ENCODE measurements at places on chromosomes 16 and 17.

- DNase-seq: peak; percentile 19
Observed at GRCh38 chr17:15457723-15458094, 9.7 kb downstream of the CDRT4 start.

GRCh38 chr17:28879886-28880571, 17.5 kb downstream of the FLOT2 start:
- DNase-seq: no peak

GRCh38 chr16:83842291-83842690, 34.5 kb downstream of the HSBP1 start:
- no peak for DNase-seq

DNA sequence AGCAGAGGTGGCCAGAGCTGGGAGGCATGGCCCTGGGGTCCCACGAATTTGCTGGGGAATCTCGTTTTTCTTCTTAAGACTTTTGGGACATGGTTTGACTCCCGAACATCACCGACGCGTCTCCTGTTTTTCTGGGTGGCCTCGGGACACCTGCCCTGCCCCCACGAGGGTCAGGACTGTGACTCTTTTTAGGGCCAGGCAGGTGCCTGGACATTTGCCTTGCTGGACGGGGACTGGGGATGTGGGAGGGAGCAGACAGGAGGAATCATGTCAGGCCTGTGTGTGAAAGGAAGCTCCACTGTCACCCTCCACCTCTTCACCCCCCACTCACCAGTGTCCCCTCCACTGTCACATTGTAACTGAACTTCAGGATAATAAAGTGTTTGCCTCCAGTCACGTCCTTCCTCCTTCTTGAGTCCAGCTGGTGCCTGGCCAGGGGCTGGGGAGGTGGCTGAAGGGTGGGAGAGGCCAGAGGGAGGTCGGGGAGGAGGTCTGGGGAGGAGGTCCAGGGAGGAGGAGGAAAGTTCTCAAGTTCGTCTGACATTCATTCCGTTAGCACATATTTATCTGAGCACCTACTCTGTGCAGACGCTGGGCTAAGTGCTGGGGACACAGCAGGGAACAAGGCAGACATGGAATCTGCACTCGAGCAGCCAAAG, 2.3 kb downstream of the CSF3 start:
- DNase-seq: no peak

- no peak for DNase-seq
Observed at GRCh38 chr16:10859658-10860057, 17.3 kb upstream of the CIITA start.

DNA sequence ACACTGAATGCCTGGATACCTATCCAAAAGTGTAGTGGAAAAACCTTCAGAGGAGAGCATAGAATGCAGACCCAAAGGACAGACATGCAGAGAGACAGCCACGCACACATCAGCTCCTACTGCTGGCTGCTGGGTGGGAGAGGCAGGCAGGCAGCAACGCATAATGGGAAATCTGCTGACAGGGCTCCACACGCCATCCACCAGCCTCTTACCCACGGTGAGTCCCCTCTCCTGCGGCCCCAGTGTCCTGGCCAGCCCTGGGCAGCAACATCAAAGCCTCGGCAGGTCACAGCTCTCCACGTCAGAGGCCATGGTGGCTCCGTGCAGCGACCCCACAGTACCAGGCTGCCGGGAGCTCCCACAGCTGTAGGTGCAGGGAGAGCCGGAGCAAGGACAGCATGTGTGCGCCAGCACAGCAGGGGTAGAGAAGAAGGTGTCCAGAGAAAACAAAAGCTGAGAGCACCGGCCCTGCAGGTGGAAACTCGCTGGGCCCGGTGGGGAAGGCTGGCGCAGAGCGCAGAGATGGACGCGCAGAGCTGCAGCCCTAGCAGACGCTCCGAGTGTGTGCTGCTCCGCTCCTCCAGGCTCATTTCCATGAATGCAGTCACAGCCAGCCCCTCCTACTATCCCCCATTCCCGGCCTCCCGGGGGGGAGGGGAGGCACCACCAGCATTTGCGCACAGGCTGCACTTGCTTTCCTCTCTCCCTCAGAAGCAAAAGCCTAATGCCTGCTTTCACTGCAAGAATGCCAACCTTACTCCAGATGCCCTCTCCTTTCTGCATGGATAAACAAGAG, 58.9 kb downstream of the CYTH1 start:
- peak; percentile 62 for DNase-seq

DNA sequence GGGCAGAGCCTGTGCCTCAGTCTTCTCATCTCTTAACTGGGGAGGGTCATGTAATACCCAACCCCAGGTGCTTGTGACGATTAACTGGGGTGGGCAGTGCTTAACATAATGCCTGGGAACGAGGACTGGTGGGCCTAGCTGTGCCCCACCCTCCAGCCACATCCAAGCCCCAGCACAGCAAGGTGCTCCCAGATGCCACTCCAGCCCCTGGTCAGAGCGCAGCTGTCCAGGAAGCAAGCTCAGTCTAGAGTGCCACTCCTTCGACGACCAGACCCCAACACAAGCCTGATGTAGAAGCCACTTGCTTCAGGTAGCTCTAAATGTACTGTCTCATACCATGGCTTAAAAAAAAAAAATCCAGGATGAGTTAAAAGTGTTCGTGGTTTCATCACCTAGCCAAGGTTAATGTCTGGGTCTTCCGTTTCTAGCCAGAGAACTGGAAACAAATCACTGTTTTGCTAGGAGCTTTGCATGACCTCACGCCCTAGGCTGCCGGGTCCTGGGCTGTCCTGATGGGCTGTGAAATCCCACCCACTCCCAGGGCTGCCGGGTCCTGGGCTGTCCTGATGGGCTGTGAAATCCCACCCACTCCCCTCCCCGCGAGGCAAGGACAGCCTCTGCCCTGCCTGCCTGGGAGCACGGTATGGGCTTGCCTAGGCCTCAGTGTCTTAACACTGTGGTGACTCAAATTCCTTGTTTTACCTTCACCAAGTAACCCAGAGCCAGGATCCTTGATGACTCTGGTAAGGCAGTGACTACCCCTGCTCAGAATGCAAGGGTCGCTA, 7.7 kb downstream of the MIEF2 start:
- DNase-seq: no peak

GRCh38 chr17:80656590-80656989, 112.0 kb downstream of the RPTOR start:
- DNase-seq: no peak

- DNase-seq: peak; percentile 26
Observed at GRCh38 chr16:29710227-29711219, 31.5 kb downstream of the QPRT start.

- DNase-seq: no peak
Observed at GRCh38 chr16:69273009-69273408, 38.1 kb upstream of the VPS4A start.

- DNase-seq: no peak
Observed at GRCh38 chr17:82661717-82662683, 13.8 kb upstream of the WDR45B start.

- no peak for DNase-seq
Observed at GRCh38 chr17:22703204-22703603, 1010.9 kb downstream of the KCNJ18 start.

DNA sequence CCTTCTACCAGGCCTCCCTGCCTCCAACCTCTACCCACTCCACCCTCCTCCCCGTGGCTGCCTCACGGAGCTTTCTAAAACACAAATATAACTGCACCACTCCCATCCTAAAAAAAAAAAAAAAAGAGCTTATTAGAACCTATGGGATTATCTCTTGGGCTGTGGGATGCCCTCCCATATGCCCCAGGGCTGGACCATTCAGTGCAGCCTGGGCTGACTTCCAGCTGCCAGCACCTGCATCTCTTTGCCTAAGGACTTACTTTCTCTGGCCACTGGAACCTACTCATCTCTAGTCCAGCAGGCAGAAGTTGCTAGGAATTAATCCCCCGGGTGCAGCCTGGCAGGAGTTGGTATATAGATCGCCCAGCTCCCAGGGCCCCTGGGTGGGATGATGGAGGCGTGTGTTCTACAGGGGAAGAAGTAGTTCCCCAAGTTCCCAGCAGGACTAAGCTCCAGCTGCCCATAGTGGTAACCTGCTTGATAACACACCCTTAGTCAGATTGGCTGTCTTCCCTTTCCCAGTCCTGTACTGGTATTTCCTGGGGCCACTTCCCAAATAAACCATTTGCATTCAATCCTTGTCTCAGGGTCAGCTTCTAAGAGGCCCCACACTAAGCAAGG, 10.3 kb downstream of the MPP3 start:
- DNase-seq: no peak

DNA sequence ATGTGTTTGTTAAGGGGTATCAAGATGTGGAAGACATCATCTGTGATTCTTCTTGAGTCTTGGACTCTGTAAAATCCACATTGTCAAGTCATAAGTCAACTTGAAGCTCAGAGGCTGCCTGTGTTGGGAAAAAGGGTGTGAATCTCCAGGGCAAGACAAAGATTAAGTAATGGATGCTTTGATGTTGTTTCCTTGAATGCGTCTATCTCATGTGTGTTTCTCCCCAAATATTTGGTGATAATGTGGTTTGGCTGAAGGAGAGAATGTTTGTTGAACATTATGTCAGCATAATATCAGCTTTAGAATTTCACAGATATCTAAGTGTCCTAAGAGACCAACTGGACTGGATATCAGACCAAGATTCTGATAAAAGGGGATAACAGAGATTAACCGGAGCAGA, 24.1 kb upstream of the KCNJ16 start:
- no peak for DNase-seq

GRCh38 chr17:79675413-79675725, 55.4 kb upstream of the ENPP7 start:
- no peak for DNase-seq

GRCh38 chr17:81527591-81528383, at the start of gene FSCN2:
Gene FSCN2 (plus strand): TSS chr17:81528377. CDS start chr17:81528532, 155 bp downstream.
- DNase-seq: no peak

DNA sequence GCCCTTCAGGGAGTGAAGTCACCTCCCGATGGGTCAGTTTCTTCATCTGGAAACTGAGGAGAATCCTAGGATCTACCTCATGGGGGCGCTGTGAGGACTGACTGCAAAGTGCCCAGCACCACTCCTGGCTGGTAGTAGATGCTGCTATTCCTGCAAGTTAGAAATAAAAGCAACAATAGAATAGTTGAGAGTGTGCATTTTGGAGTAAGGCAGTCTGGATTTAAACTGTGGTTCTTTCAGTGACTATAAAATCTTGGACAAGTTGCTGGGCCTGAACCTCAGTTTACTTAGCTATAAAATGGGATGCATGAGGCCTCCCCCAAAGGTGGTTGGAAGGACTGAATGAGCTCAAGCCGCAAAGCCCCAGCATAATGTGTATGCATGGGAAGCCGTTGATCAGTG, 70.6 kb downstream of the CYB5B start:
- peak; percentile 16 for DNase-seq

DNA sequence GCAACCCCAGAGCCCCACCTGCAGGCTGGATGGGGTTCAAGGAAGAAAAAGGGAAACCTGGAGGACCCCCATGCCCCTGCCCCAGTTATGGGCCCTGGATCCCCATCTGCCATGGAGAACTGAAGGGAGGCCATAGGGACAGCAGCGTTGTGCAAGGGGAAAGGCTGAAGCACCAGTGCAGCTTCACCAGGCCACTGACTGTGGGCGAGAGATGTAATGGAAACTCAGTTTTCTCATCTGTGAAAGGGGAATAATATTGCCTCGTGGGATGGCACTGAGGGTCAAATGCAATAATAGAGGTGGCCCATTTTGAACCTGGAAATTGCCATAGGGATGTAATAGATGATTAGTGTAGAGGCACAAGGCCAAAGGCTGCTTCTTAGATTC, 9.9 kb upstream of the TSPOAP1 start:
- no peak for DNase-seq

DNA sequence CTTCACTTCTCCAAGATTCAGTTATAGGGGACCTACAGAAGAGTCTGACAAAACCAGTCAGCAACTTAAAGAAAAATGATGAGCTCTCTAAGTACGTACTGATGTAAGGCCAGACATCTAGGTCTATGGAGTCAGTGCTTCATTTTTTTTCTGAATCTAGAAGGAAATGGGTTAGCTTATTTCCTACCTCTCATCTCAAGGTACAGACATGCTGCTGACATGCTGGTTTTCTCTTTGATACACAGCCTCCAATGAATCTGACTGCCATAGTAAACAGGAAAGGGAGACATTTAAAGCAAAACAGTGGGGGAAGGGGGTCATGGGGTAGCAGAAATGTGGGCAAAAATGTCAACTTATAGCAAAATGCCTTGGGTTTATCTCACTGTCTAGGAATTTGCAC, 16.4 kb downstream of the CDR2 start:
- DNase-seq: no peak

DNA sequence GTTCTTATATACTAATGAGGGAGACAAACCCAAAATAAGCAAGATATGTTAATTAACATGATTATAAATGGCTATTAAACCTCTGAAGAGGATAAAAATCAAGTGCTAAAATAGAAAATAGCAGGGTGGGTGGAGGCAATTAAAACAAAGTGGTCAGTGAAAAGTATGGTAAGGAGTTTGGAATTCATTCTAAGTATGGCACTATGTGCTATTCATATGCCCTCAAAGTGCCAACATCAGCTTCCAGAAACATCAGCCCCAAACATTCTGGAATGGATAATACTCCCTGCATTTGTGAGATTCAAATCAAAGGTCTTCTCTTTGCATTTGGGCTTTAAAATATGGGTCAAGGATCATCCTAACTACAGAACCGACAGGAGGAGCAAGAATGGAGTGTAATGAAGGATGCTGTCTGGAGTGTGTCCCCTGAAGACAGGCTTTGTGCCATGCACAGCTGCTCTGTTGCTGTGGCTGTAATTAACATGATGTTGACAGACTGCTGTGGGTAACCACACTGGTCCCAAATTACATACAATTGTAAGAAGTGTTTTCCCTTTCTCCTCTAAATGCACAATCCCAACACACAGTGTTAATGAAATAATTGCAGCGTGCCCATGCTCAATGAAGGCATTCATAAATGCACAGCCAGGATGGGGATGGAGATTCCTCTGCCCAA, 93.1 kb downstream of the VAT1L start:
- DNase-seq: no peak

GRCh38 chr16:35185366-35186044, 1726.1 kb downstream of the TP53TG3F start:
- DNase-seq: no peak

DNA sequence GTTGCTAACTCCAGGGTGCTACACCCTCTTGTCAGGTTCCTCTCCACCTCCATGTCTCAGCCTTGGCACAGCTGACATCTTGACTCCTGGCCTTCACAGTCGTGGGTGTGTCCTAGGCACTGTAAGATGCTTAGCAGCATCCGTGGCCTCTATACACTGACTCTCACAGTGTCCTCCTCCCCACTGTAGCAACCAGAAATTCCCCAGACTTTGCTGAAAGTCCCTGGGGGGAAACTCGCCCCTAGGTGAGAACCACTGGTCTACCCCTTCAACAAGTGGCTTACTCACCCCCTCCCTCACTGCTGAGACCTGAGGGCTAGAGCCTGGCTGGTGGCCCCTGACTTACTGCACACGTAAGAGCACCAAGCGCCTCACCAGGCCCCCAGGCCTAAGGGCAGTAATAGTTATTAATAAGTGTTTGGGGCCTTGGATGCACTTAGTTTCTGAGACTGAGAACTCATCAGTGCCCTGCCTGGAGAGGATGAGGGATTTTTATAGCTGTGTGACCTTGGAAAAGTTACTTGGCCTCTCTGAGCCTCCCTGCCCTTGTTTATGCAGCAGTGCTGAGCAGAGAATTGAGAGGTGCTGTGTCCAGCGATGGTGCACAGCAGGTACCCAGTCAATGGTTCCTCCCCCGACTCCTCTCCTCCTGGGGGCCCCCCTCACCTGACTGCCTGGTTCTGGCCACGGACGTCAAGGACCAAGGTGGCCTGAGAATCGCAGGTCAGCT, 67.1 kb downstream of the RMI2 start:
- DNase-seq: no peak

GRCh38 chr17:4827399-4827798, 5.7 kb upstream of the MINK1 start:
- DNase-seq: no peak

Data from neural crest cell (in vitro differentiated cells).